ENCODE measurements at places on chromosomes 1 and 21.

- no peak for DNase-seq
Measured at GRCh38 chr1:10901091-10901890, 104.8 kb upstream of the CASZ1 start.

- no peak for DNase-seq
Measured at GRCh38 chr1:182484531-182485257, 34.7 kb downstream of the RGSL1 start.

GRCh38 chr1:63902844-63903589 lies 129.2 kb downstream of the ROR1 start:
- DNase-seq: no peak

DNA sequence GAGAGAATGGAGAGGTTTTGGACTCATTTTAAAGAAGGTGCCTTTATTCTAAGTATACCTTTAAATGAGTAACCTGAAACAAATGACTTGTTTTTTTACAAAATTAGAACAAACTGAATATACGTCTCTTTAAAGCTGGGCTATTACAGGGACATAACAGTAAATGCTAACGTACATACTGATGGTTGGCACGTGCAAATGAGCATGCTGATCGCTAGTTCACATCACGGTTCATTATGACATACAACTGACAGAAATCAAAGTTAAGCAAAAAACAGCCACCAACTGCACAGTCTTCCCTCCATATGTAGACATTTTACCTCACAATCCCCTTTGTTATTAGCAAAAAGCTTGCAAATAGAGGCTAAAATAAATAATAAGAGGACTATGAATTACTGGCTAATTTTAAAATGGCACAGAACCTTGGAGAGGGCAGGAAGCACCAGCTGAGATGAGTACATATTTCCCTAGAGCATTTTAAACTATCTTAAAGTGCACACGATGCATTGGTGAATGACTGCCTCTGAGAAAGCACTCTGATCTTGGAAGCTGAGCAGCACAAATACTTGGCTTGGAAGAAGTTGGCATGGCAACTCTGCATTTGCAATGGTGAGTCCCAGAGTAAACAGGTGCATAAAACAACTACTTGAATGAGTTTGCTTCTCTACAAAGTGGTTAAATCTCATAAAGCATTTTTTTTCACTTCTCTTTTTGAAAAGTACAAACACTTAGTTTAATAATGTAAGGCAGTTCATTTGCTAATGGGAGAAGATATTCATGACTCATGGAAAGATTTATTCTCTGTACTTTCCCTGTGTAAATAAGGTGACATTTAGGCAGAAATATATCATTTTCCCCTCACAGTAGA lies 204.7 kb downstream of the LHX8 start:
- no peak for DNase-seq

GRCh38 chr1:208192995-208193394 lies 51.2 kb downstream of the PLXNA2 start:
- DNase-seq: no peak

DNA sequence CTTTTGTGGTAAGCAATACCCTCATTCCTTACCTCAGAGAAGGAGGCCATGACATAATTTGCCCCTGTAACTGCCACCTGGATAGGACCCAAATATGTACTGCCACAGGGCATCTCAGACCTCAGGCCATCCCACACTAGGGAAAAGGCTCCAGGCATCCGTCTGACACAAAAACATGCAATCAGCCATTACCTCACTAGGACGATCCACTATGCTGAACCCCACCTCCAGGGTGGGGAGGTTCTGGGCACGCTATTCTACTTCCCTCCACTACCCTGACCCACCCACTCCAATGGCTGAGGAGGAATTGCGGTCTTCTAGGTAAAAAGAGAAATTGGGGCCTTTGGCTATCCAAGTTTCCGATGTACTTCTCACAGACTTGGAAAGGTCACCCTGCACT lies 53.6 kb downstream of the ERI3 start:
- no peak for DNase-seq

GRCh38 chr21:42515708-42516502 lies 2.3 kb downstream of the SLC37A1 start:
- DNase-seq: no peak

- DNase-seq: no peak
Measured at GRCh38 chr21:36171741-36172331, 15.2 kb downstream of the DOP1B start.

DNA sequence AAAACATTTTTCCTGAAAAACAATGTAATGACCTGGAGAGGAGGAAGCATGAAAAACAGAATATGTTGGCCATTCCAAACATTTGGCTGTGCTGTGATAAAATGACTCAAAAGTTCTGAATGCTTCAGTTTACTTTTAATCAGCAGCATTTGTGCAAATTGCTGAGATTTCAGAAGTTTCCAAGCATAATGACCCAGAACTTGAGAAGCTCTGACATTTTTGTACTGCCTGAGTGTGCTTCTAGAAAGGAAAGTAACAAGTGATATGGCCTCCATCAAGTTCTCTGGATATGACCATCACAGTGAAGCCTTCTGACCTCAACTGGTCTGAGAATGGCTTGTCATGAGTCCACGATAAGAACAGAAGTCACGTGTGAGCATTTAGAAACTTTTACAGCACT lies 283.4 kb upstream of the ZRANB2 start:
- DNase-seq: no peak

DNA sequence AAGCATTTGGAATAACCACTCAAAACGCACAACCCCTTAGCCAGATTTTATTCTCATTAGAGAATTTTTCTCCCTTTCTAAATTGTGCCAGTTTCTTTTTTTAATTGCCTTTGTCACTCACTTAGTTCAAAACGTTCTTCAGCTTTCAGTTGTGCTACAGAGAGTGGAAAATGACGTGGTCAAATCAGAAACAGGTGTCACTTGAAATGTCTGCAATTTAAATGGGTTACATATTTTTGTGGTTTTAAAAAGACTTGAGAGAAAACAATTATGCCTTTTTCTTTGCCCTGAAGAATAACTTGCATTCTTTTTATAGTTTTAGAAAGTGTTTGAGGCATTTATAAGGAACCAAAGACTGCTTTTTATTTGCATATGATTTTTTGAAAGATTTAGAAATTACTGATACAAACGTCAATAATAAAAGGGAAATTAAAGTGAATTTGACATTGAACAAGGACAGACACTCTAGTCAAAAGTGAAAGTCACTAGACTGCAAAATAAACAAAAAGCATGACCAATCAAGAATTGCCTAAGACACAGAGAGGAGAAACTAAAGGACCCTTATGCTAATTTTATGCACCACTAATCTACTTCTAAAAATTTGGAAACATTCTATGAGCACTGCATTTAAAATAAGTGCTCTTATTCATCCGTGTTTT lies 191.0 kb downstream of the TPR start:
- DNase-seq: no peak

- no peak for DNase-seq
Measured at GRCh38 chr1:228062085-228062791, 20.3 kb upstream of the ARF1 start.

- no peak for DNase-seq
Measured at GRCh38 chr21:43834146-43834905, 30.7 kb upstream of the AGPAT3 start.

DNA sequence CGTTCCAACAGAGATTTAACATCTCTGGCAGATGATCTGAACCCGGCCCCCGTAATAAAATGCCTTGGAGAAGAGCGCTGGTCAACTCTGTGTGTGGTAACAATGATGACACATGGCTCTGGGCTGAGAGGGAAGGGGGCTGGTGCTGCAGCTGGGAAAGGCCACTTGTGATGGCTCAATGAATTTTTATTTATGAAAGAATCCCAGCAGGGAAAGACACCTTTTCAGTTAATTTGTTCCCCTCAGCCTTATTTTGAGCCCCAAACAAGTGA lies 59.4 kb downstream of the SYT6 start:
- no peak for DNase-seq

- no peak for DNase-seq
Measured at GRCh38 chr1:221074332-221074731, 195.1 kb downstream of the HLX start.

- DNase-seq: no peak
Measured at GRCh38 chr1:71054281-71054731, 6.7 kb upstream of the PTGER3 start.

- no peak for DNase-seq
Measured at GRCh38 chr1:46284597-46285564, 18.5 kb downstream of the LRRC41 start.

GRCh38 chr21:34818662-34819158 lies 149.9 kb downstream of the CLIC6 start:
- no peak for DNase-seq

DNA sequence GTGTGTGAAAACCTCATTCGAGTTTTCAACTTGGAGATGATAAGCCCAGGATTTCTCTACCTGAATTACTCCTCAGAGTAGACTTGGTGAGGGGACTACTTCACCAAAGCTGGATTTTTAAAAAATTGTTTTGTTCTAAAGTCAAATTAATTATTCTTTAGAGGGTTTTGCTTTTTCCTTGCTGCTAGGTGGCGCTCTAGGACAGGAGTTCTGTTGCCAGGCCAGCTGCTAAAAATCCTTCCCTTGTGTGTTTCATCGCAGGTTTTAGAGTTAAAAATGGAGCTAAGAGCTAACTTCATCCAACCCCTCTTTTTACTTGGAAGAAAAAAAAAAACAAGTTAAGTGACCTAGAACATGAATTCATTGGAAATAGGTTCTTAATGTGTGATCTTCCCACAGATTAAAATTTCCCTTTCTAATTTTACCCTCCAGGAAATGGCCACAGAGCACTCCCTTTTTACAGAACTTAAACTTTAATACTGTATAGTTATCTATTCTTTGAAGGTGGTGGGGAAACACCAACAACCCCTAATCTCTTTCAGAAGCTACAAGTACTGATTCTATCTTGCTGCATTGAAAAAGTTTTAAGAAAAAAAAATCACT lies 36.7 kb upstream of the FAM163A start:
- DNase-seq: no peak

GRCh38 chr1:77687519-77687906 lies 5.1 kb upstream of the ZZZ3 start:
- DNase-seq: no peak

GRCh38 chr1:208185801-208186231 lies 58.4 kb downstream of the PLXNA2 start:
- DNase-seq: no peak

DNA sequence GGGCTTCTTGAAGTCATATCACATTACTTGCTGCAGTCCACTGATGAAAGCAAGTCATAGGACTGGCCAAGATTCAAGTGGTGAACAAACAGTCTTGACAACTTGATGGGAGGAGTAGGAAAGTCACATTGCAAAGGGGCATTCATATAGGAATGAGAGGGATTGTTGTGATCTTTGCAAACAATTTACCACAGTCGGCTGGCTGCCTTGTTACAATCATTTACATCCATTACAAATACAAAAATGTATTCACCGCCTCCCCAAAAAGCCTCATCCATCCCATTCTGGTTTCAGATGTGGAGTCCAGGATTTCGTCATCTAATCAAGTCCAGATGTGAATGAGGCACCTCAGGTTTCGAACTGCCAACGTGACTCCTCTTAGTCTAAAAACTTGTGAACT lies 26.8 kb downstream of the GORAB start:
- DNase-seq: no peak

- no peak for DNase-seq
Measured at GRCh38 chr1:221169447-221169889, 290.2 kb downstream of the HLX start.

DNA sequence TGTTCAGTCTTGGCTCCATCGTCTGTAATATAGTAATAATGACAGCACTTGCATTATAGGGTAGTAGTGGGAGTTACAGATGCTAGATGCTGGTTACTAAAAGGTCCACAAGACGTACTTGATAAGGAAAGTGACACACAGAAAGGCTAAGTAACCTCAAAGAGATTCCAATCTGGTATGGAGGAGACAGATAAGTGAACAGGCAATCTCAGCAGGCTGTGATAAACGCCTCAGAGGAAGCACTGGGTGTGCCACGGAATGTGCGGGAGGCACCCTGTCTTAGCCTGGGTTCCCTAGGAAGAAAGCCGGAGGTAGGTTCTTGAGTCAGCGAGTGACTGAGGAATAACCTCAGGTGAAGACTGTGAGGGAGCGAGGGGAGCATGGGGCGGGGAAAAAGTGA lies 4.6 kb upstream of the CTPS1 start:
- DNase-seq: no peak

DNA sequence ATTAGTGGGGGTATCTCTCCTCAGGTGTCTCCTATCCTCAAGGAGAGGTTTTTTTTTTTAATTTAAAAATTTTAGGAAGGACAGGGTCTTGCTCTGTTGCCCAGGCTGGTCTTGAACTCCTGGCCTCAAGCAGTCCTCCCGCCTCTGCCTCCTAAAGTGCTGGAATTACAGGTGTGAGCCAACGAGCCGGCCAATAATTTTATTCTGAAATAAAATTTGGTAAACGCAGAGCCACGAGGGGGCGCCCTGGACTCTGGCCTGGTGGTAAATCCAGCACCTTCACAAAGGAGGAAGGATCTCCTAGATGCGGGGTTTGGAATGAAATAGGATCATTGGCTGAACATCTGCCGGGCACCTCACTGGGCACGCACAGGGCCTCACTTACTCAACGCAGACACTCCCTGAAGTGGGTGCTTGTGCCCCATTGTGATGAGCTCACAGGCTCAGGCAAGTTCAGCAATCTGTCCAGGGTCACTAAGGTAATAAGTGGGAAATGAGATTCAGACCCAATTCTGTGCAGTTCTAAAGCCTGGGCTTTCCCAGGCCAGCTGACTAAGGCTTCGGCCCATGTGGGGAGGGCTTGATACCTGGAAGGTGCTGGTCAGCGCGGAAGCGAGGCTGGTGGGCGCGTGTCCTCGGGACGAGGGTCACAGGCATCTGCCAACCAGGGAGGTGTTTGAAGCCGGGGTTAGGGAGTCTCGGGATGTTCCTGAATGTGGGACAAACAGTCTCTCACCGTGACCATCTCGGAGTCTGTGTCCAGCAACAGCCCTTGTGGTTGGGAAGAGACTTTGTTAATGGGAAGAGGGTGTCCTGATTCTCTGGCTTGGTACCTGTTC lies 32.7 kb upstream of the ETV3 start:
- no peak for DNase-seq

- DNase-seq: no peak
Measured at GRCh38 chr1:167249702-167250101, 29.0 kb downstream of the POU2F1 start.

DNA sequence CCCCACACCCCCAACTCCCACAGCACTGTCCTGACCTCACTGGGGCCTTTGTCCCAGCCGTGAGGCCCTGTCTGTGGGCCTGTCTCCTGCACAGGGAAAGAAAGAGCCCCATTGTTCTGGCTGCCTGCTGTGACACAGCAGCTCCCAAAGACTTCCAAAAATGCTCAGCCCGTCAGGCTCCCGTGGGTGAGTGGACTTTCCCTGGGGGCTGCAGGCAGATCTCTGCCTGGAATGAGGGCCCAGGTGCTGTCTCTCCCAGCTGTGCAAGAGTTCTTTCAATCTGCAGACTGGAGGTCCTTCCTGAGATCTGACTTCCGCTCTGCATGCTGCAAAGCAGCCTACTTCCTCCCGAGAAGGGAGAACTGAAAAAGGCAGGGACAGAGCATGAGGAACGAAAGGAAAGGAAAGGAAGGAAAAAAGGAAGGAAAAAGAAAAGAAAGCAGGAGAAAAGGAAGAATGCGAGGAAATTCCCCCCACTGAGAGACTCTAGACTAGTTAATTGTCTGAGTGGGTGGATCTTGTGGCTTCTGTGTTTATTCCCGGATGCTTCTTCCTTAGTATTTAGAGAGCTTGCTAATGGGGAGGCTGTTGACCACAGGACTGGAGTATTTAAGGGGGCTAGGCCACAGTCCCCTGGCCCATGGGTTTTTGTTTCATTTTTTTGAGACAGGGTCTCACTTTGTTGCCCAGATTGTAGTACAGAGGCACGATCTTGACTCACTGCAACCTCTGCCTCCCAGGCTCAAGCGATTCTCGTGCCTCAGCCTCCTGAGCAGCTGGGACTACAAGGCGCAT lies 15.0 kb downstream of the NES start:
- DNase-seq: no peak

- DNase-seq: no peak
Measured at GRCh38 chr1:223853275-223853674, 7.5 kb upstream of the TP53BP2 start.

Data from D721Med (cell line).